SW 1271 (cell line): ENCODE measurements at places on chromosomes 13 and 19.

DNA sequence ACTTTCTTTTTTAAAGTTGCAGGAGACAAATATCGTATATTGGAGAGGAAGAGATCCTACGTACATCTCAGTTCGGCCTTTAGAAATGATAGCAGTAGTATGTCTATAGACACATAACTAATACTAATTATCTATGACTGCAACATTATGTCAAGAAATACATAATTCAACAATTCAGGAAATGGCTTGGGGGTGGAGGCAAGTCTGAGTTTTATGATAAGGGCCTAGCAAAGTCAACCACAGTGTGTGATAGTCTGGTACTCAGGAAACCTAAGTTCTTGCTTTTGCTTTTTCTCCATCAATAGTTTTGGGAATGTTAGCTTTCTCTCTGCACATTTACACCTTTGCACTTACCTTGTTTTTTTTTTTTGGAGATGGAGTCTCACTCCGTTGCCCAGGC, 27.5 kb upstream of the OBI1 start:
- DNase-seq = no peak

GRCh38 chr19:45862271-45862563, 730 bp downstream of the SYMPK start:
- no peak for DNase-seq

DNA sequence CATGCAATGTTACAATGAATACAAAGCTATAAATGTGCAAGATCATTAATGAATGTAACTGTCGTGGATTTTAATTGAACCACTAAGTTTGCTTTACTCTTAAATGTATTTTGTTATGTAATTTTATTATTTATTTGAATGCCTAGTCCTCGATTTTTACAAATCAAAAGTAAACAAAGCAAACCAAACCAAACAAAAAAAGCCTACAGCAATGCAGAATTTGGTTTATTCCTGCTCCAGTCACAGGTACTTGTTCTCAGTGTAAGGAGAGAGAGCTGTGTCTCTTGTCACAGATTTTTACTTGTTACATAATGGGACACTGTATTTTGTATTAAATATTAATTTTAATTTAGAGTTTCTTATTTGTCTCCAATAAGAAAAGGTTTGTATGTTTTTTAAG, 584.3 kb upstream of the SLITRK6 start:
- DNase-seq = no peak

DNA sequence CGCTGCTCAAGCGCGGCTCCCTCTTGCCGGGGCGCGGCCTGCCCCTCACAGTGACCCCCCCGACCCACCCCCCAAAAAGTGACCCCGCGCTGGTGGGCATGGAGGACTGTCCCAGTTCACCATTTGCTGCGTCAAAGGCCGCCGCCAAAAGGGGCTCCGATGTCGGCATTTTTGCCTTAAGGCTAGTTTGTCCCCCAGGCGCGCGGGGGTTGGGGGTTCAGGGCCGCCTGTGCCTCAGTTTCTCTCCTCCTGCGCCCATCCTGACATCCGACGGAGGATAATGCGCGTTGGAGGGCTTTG, 17.1 kb downstream of the NFIX start:
- DNase-seq = no peak

- no peak for DNase-seq
Measured at GRCh38 chr19:30393046-30393445, 20.9 kb downstream of the ZNF536 start.
